ENCODE measurements at places on chromosomes 7 and 10.
A peak's percentile ranks its signal among the peaks of the same experiment; 100 is the strongest.

GRCh38 chr7:128937271-128937646, 468 bp upstream of the IRF5 start:
- no peak for DNase-seq

- no peak for DNase-seq
Observed at GRCh38 chr10:84026821-84027257, 112.5 kb upstream of the GHITM start.

- no peak for DNase-seq
Observed at GRCh38 chr7:3267966-3268690, 32.9 kb upstream of the SDK1 start.

DNA sequence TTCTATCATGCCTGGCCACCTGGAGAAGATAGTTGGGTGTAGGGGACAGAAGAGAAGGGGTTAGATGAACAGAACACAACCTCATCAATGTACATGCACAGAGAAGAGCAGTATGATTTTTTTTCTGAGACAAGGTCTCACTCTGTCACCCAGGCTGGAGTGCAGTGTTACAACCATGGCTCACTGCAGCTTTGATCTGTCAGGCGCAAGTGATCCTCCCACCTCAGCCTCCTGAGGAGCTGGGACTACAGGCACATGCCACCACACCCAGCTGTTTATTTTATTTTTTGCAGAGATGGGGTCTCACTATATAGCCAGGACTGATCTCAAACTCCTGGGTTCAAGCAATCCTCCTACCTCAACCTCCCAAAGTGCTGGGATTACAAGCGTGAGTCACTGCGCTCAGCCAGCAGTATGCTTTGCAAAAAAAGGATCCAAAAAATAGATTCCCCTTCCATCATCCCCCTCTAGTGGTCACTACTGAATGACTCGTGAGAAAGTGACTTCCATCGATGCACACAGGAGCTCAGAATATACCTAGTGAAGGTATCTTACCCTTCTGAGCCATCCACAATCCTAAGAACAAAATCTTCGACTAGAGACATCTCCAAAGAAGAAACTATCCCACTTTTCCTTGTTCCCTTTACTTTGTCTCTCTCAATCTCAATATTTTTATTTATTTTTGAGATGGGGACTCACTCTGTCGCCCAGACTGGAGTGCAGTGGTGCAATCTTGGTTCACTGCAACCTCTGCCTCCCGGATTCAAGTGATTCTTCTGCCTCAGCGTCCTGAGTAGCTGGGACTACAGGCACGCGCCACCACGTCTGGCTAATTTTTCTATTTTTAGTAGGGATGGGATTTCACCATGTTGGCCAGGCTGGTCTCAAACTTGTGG, 21.0 kb downstream of the ZCWPW1 start:
- DNase-seq, result peak; percentile 30

GRCh38 chr10:42753507-42754154, 29.0 kb upstream of the BMS1 start:
- no peak for DNase-seq

GRCh38 chr10:1293636-1294435, 237.7 kb downstream of the WDR37 start:
- DNase-seq, result no peak

- no peak for DNase-seq
Observed at GRCh38 chr7:25586513-25586912, 358.2 kb upstream of the NPVF start.

- DNase-seq, result no peak
Observed at GRCh38 chr7:10181996-10182395, 791.7 kb upstream of the PHF14 start.

DNA sequence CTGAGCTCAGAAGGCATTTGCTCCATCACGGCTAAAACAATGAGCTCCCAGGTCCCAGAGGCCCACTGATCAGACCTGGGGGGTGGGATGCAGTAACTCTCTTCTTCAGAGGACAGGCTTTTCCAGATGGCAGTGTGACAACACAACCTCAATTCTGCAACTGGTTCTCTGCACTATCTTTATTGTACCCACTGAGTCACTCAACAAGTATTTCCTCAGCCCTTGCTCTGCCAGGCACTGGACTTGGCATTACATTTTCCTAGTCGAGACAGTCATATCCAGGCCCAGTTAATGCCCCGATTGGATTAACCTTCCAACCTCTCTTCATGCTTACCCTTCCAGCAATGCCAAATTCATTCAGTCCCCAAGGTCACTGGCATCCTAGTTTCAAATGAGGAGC, 72.6 kb downstream of the JAZF1 start:
- no peak for DNase-seq

GRCh38 chr10:33091201-33091600, 133.2 kb upstream of the ITGB1 start:
- no peak for DNase-seq

GRCh38 chr10:104043185-104043830, 42.4 kb downstream of the COL17A1 start:
- no peak for DNase-seq

- no peak for DNase-seq
Observed at GRCh38 chr10:57716884-57717283, 550.8 kb downstream of the IPMK start.

DNA sequence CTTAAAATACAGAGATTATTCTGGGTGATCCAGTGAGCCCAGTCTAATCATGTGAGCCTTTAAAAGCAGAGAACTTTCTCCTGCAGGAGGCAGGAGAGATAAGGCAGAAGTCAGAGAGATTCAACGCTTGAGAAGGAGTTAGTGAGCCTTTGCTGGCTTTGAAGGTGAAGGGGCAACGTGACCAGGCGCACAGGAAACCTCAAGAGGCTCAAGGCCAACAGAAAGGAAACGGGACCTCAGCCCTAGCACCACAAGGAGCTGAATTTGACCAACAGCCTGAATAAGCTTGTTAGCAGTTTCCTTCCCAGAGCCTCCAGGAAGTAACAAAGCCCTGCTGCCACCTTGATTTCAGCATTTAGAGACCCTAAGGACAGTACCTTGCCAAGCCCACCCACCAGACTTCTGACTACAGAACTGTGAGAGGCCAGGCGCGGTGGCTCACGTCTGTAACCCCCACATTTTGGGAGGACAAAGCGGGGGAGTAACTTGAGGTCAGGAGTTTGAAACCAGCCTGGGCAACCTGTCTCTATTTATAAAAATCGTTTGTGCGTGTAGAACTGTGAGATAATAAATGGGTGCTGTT, 87.3 kb upstream of the KAT6B start:
- no peak for DNase-seq

DNA sequence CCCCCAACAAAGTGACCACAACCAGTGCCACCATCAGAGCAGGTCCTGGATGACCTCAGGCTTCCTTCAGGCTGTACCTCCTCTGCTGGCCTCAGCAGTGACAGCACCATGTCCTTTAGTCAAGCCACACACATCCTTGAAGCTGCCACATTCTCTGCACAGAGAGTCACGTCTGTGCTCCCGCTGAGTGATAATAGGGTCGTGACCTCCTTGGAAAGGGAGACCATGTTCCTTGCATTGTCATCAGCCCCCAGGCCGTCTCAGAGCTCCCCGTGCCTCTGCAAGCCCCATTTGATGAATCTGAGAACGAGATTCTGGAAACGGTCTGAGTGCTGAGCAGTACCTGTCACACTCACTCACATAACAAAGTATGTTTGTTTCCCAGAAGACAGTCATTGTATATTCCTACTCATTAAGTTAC, 106.5 kb upstream of the PRR15 start:
- DNase-seq, result no peak

DNA sequence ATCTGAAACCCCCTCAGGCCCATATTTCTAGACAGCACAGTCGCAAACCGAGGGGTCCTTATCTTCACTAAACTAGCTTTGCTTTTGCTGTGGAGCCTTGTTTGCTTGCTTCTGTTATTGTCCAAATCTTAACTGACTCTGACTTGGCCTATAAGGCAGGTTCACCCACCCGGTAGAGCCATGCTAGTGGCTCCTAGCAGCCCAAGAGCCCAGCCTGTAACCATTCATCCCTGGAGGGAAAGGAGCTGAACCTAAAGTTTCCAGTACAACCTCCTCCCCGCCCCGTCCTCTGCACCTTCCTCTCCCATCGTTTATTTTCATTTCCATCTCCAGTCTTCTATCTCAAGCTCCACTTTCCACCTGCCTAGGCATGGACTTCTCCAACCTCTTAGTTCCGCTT, 345.7 kb downstream of the PTPRN2 start:
- DNase-seq, result no peak

- no peak for DNase-seq
Observed at GRCh38 chr7:919114-919442, 35.4 kb downstream of the ADAP1 start.

DNA sequence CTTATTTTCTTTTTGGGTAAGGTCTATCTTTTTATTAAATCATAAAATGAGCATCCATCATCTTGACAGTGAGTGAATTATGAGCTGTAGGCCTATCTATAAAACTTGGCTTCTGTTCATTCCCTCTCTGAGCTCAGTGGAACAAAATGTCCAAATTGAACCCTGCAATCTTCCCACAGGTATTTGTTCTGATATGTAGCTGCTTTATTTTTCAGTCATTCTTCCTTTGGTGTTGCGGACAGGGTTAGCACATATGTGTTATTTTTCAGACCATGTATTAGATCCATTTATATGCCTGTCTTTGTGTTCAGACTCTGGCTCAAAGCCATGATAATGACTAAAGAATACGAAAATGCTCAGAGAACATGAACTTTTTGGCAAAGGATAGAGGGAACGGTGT, 201.6 kb upstream of the KIAA1217 start:
- no peak for DNase-seq

DNA sequence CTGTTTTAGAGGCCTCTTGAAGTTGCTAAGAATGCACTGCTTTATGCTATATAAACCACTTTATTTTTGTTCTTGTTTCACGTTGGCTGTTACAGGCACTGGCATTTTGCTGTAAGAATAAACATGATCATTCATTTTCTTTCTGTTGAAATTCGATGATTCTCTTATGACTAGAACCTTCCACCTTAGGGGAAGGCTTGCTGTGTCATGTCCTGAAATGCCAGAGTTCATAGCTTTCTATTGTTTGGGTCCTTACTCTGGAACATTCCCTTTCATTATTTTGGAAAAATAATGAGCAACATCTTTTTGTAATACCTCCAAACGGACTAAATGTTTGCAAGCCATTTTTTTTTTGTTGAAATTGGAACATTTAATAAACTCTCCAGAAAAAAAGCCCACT, 495.1 kb upstream of the POT1 start:
- no peak for DNase-seq

GRCh38 chr10:88332503-88333247, 250.4 kb downstream of the RNLS start:
- DNase-seq, result no peak

Measured in activated naive CD4-positive, alpha-beta T cell treated with anti-CD3 and anti-CD28 coated beads, Interleukin-2, amount 50 U/mL, for 16 hours (primary cell).